ENCODE measurements at places on chromosomes 6 and 20. TPM values are rescaled to one million over a fixed set of nuclear protein-coding genes. Genes with fewer than 3 reads are reported as not detected.

ZNF341 gene
- 1.00 TPM for total RNA-seq

CST5 gene
- total RNA-seq: not detected

BPIFB3 gene
- total RNA-seq: not detected

PM20D2 gene
- total RNA-seq: 8.2 TPM

PSORS1C2 gene
- total RNA-seq: not detected

SRSF12 gene
- 0.11 TPM for total RNA-seq

GATA5 gene
- total RNA-seq: 0.50 TPM

POPDC3 gene
- total RNA-seq: 23.6 TPM

GSTA4 gene
- total RNA-seq: 31.0 TPM

WFDC2 gene
- total RNA-seq: not detected

MAP7 gene
- total RNA-seq: 1.4 TPM

ZC3H12D gene
- 0.37 TPM for total RNA-seq

TFAP2D gene
- not detected for total RNA-seq

MYMX gene
- total RNA-seq: not detected

GHRH gene
- total RNA-seq: not detected

TCP11 gene
- 0.25 TPM for total RNA-seq

ARHGAP40 gene
- under 0.01 TPM for total RNA-seq

RHAG gene
- total RNA-seq: not detected

OR2H1 gene
- total RNA-seq: not detected

FYN gene
- total RNA-seq: 64.6 TPM

SLC17A2 gene
- not detected for total RNA-seq

MYLK4 gene
- 0.25 TPM for total RNA-seq

ISM1 gene
- 0.33 TPM for total RNA-seq

ETV7 gene
- 0.22 TPM for total RNA-seq

BPI gene
- total RNA-seq: not detected

SYNDIG1 gene
- total RNA-seq: 0.33 TPM

KCNG1 gene
- total RNA-seq: 103 TPM

B3GALT4 gene
- 5.3 TPM for total RNA-seq

Measured in uterine smooth muscle cell (primary cell).